ENCODE measurements at places on chromosomes 2 and 18. TPM values are rescaled to one million over a fixed set of nuclear protein-coding genes. Genes with fewer than 3 reads are reported as not detected.

The SERPINB8 gene
- 25.7 TPM for total RNA-seq

The ST8SIA3 gene
- not detected for total RNA-seq

The SMPD4 gene
- total RNA-seq = 88.1 TPM

The CTNNA2 gene
- not detected for total RNA-seq

The GTF2A1L gene
- total RNA-seq = not detected

The NTSR2 gene
- not detected for total RNA-seq

The SRD5A2 gene
- not detected for total RNA-seq

The MBD1 gene
- total RNA-seq = 78.6 TPM

The CCL20 gene
- 0.53 TPM for total RNA-seq

The ACVR1C gene
- not detected for total RNA-seq

Measured in endothelial cell of umbilical vein (primary cell).